ENCODE measurements at places on chromosomes 3 and 15. TPM values are rescaled to one million over a fixed set of nuclear protein-coding genes. Genes with fewer than 3 reads are reported as not detected.

DNA sequence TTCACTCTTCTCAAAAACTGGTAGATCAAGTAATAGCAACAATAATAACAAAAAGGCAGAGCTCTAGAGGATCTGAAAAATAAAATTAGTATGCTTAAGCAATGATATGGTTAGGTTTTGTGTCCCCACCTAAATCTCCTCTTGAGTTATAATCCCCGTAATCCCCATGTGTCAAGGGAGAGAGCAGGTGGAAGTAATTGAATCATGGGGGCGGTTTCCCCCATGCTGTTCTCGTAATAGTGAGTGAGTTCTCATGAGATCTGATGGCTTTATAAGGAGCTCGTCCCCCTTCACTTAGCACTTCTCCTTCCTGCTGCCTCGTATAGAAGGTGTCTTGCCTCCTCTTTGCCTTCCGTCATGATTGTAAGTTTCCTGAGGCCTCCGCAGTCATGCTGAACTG lies 60.2 kb upstream of the ABHD2 start:
- DNase-seq: no peak

- no peak for DNase-seq
Observed at GRCh38 chr3:14131134-14131533, 6.3 kb downstream of the TMEM43 start.

DNA sequence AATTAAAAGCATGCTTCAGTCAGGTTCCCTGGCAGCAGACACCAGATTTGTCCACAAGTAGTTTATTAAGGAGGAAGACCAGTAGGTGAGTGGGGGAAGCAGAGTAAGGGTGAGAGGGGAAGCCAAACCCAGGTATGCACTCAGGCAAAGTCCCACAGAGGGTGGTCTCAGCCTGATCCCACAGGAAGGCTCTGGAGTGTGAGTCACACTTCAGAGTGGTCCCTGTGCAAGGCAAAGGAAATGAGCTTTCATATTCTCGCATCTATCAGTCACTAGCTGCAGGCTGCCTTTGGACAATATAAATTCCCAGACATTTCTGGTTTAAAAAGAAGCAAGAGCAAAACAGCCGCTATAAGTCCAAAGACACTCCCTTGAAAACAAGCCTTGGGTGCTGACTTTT lies 78.5 kb downstream of the TRANK1 start:
- no peak for DNase-seq

DNA sequence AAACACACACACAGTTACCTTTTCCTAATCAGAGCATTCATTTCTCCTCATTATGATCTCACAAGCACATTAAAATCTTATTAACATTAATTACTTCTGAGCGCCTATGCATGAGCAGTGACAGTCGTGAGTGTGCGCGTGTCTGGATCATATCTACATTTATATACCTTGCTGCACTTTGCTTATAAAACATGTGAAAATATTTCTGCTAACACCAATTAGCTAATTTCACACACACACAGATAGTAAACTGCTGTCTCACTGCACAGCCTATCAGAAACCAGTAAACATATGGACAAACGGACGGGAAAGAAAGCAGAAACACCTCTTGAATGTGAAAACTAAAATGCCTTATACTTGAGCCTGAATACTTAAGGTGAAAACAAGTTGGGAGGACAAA lies 64.8 kb downstream of the ZBTB20 start:
- no peak for DNase-seq

GRCh38 chr3:128168836-128169235 lies 15.6 kb downstream of the EEFSEC start:
- DNase-seq: no peak

DNA sequence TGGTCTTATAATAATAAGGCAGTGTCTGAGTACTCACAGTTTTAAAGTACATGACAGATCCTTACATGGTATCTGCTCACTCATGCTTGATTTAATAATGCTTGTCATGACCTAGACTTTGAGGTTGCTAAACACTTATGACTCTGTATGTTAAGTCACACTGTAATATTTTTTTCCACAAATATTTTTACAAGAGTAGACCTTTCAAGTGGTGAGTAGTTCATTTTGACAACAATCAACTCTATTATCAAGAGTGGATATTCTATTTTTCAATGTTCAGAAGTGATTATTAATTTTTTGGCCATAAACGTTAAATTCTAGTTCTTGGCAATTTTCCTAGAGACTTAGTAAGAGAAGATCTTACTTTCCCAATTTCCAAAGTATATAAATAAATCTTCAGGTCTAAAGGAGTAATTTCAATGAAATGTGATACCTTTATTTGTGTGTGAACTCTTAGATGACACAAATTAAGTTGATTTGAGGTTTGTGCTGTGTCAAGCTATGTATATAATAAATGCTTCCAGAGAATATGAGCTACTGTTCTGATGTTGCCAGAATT lies 104.5 kb downstream of the NLGN1 start:
- no peak for DNase-seq

GRCh38 chr3:195226445-195226844 lies 44.5 kb downstream of the XXYLT1 start:
- DNase-seq: no peak

DNA sequence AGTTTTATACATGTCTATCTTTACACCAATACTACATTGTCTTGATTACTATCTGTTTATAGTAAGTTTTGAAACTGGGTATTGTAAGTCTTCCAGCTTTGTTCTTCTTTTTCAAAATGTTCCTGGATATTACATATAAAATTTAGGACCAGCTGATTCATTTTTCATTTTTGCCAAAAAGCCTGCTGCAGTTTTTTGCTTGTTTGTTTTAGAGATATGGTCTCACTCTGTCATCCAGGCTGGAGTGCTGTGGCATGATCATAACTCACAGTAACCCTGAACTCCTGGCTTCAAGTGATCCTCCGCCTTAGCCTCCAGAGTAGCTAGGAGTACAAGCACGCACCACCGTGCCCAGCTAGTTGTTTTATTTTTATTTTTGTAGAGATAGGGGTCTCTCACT lies 20.4 kb upstream of the AP4E1 start:
- DNase-seq: no peak

DNA sequence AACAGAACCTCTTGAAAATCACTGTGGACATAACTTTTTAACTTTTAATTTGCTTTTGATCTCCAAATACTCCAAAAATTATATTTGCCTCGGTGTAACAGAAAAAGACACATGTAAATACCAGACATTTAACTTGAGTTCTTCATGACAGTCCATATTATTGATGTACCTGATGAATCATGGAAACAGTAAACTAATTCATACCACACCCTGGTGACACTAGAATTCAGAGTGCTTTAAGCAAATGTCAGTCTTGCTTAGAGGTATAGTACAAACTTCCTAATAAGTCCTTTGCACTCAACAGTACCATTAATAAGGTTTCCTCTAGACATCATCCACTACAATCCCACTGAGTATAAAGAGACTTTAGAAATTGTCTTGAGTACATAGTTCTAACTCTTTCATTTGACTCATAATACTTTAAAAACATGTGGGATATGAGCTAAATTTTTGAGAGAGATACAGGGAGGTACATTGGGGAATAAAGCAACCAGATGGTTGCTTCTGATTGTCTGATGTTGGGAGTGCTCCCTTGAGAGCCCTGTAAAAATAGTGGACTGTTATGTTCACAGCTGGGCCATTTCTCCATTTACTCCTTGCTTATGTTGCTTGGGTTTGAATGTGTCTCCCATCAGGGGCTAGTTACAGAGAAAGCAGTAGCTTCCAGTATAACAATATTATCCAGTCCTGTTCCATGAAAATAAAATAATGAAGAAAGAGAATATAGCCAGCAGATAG lies 175.7 kb downstream of the ALCAM start:
- DNase-seq: no peak

The DAPK2 gene
- total RNA-seq: 10.2 TPM

The KCTD6 gene
- total RNA-seq: 18.3 TPM

The IQCH gene
- 3.9 TPM for total RNA-seq

The SPESP1 gene
- total RNA-seq: not detected

The MBD4 gene
- 44.7 TPM for total RNA-seq
